NCI-H187 treated with DMSO at 0.1 percent for 48 hours (cell line): ENCODE measurements at places on chromosomes 6 and 20.

DNA sequence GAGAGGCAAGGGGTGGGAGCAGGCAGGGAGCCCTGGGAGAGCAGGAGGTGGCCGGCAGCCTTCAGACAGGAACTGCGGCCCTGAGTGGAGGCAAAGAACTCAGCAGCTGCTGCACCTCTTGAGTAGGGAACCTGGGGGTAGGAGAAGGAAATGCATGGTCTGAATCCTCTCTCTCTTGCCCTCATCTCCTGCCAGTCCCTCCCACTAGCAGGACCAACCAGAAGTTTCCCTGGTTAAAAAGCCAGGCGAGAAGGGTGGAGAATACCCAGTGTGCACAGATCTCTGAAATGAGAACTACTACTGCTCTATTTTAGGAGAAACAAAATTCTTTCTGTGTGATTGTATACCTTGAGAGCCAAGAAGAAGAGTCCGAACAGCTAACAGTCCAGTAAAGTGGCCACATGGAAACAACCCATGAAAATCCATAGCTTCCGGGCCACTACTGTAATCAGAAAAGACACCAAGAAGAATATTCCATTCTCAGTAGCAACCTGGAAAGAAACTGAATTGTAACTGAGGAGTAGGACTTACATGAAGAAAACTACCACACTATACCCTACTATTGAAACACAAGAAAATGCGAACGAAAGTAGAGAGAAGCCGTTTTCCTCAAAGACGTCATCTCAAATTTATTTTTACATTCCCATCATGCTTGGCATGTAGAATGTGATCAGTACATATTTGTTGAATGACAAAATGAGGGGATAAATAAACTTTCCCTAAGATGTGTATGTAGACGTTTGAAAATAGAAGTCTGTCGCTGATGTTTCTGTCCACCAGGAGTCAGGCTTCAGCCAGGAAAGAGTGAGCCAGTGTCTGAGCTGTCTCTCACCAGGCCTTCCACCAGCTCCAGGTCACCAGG, 25.6 kb downstream of the WRNIP1 start:
- DNase-seq, result no peak

DNA sequence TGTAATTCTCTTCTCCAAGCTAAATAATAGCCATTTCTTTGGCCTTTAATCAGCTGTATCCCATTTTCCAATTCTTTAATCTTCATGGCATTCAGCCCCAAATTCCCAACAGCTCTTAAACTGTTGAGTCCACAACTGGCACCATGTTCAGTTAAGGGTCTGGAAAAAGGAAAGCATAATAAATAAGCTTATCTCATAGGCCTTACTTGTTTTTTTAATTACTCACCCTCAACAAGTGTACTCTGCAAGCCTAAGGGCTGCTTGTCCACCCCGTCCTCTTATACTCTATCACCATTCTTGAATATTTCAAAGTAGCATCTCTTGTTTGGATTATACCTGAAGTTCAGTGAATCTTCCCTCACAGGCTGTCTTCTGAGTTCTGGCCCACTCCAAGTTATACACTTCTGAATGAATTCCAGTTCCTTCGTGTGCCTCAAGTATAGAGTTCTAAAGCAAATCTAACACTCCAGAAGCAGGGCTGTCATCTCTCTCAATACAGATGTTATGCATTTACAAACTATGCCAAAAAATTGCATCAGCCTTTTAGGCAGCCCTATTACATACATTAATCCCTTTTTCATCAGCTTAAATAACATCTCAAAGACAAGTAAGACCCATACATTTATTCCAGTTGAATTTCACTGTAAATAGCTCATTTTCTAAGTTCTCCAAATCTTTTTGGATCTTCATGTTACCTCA, 98.7 kb downstream of the COL21A1 start:
- no peak for DNase-seq

DNA sequence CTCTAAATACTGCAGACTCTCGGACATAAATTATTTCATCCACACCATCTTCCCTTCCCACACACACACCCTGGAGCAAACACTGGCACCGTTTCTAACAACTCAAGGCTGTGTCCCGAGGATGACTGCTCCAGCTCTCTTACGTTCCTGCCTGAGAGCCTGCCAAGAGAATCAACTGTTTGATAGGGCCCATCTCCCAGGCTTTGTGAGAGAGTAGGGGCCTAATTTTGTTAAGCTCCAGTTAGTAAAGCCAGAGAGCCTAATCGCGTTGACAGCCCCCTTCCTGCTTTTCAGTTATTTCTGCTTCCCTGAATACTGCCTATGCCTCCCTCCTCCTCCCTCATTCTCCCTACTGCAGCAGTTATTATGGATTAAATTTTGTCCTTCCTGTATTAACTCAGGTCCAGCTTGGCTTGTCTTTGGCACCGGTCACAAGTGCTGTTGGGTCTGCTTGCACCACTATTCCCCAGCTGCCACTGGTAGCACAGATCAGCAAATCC, 118.1 kb upstream of the TMEM181 start:
- no peak for DNase-seq

DNA sequence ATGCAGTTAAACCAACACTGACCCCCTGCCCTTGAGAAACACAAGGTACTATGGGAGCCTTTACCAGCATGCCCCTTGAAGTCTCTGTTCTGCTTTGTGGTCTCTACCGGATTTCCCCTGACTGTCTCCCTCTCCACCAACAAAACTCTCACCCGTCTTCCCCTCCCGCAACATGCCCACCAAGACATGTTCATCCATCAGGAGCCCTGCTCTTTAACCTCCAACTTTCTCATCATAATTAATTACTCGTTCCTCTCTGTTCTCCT, 1.1 kb downstream of the ZNF165 start:
- DNase-seq, result no peak

- DNase-seq, result no peak
These were observed 23.0 kb upstream of the GTSF1L start for GRCh38 chr20:43749734-43750294.

GRCh38 chr6:127954082-127954481, 53.2 kb upstream of the THEMIS start:
- DNase-seq, result no peak

- DNase-seq, result no peak
These were observed 5.1 kb downstream of the GLO1 start for GRCh38 chr6:38697846-38698245.

DNA sequence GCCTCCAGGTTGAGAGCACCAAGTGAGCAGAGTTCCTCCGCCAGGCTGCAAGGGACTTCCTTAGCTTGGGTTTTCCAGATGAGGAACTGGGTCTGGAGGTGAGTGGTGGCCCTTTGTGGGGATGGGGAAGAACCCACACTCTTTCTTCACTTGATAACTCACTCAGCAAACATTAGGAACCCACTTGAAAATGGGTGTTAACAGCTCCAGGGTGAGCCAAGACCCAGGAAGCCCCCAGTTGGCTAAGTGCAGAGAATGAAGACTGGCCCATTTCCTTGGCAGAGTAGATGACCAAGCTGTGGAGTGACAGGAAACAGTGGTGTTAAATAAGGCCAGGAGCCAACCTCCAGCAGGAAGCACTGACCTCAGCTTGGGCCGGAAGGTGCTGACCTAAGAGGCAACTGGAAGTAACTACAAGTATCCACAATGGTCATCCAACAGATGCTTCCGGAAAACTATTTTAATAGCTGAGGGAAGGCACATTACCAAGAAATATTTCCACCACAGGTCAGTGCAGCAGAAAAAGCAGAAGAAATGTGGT, 22.7 kb downstream of the MRPL14 start:
- no peak for DNase-seq

DNA sequence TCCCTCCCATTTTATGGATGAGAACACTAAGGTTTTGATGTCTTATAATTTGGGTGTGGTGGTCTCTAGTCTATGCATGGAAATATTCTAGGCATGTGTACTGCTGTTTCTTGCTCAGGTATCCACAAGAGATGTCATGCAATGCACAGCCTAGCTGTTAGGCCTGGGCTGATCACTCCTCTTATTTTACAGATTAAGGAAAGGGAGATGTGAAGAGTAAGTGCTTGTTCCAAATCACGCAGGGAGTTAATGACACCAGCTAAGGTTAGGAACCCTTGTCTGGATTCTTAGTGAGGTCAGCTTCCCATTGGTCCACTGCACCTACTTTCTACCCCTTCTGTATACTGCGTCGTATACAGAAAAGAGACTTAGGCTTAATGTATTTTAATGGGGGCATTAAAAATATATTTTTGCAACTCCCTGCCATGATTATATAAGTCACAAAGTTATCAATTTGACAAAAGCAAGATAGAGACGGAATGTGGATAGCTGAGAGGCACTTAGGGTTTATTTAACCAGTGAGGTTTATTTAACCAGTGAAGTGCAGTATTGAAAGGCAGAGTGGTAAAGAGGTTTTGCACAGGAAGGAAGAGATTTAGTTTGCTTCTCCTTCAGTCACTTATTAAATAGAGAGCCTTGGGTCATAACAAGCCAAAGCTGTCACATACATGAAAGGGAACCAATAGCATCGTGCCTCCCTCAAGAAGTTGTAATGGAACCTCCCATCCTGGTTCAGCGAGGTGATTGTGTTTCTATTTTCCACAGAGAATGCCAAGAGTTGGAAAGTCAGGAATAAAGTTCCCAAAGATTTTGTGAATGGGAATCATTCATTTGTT, 95.0 kb upstream of the FAM184A start:
- DNase-seq, result no peak

DNA sequence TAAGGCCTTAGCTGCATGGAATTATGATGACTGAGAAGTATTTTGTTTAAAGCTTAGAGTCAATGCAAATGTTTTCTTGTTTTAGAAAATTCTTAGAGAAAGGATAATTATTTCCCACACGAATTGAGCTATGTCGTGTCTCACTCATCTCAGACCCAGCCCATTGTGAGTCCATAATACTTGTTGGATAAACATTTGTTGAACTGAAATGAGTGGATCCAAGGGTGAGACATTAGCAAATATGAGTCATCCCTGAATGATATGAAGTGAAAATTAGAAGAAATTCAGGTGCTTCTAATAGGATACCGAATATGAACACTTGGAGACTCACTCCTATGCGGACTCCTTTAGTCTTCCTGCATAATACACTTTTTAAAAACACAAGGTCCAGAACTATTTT, 41.6 kb upstream of the ARMC2 start:
- no peak for DNase-seq

GRCh38 chr6:144007478-144008119, 460 bp downstream of the PLAGL1 start:
- no peak for DNase-seq

DNA sequence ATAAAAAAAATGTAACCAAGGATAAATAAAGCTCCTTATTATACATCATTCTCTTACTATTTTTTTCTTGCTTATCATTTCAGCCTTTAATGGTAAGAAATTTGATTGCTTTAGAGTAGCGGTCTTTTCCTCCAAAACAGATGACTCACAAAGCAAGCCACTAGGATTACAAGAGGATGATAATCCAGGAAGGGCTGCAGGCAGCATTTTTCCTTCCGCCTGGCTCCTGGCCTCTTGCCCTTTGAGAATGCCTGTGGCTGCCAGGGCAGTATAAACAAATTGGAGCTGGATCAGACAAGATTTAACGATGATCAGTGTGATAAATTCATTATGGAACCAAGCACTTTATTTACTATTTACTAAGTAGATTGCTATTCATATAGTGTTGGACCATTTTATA, 9.7 kb upstream of the FBXL4 start:
- DNase-seq, result no peak

GRCh38 chr20:44526129-44526528, 4.3 kb upstream of the SERINC3 start:
- DNase-seq, result no peak

DNA sequence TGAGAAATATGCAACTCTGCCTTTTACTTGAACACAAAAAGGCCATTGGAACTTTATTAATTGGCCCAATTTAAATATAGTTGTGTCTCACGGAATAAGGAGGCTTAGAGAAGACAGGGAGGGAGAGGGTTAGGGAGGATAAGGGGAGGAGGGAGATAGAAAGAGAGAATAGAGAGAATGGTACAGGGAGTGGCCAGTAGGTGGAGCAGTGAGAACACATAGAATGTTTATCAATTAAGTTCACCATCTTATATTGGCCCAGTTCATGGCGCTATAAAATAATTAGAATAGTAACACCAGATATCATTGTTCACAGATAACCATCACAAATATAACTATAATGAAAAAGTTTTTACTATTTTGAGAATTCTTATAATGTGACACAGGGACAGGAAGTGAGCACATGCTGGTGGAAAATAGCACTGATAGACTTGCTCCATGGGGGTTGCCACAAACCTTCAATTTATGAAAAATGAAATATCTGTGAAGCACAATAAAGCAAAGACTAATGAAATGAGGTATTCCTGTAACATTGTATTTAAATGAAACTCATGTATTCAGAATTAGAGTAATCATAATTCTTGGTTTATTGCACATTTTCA, 374.1 kb upstream of the MANEA start:
- DNase-seq, result no peak

GRCh38 chr6:4059115-4059777, 19.7 kb downstream of the FAM217A start:
- DNase-seq, result no peak

DNA sequence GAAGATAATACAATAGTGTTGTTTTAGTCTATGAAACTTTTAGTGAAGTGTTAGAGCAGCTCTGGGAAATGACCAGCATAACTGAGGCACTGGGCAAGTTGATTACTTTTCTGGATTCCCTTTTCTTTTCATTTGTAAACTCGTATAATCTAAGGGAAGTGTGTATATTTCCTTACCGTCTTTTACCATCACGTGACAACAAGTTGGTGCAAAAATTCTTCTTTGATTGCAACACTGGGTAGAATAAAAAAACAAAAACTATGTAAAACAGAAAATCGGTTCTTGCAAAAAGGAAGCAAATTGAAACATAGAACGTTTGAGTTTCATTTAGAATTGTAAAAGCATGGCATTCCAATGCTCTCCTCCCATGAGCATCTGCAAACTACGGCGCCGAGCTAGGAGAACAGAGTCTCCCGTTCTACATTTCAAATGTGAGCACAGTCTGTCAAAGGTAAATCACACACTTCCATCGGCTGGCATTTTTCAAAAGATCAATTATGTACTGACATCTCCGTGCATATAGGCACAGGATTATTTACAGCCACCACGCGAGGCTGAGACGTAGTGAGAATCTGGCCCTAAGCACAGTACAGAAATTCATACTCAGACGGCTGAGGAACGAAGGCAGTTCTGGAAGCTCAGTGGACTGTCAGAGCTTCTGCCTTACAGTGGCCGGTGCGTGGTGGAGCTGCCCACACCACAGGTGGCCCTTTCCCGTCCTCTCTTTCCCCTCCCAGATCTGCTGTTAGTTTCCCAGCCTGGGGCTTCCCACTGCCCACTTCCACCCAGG, 314.0 kb downstream of the BMP7 start:
- DNase-seq, result no peak

GRCh38 chr6:134258849-134259306, 59.0 kb downstream of the SGK1 start:
- no peak for DNase-seq

- no peak for DNase-seq
These were observed 51.7 kb downstream of the SLC26A8 start for GRCh38 chr6:35972471-35973367.

DNA sequence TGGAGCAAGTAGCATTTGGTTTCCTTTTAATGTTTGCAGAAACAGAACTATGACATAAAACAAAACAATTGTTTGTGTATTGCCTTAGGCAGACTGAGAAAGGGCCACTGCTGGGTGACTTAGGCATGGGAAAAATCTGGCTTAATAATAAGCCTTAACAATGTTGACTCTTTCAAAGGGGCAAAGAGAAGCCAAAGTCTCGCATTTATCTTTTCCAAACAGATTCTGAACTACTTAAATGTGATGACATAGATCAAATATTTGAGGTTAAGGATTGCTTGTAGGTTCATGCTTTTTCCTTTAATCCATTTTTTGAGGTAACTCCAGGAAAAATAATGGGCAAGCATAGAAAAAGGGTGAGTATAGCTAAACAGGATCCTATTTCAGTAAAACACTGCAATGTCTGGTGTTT, 39.6 kb downstream of the ADAT2 start:
- DNase-seq, result no peak
